ENCODE measurements at places on chromosomes 1 and 21.

- peak; percentile 51 for DNase-seq
These were observed 20.9 kb upstream of the PDXK start for GRCh38 chr21:43697758-43698643.

DNA sequence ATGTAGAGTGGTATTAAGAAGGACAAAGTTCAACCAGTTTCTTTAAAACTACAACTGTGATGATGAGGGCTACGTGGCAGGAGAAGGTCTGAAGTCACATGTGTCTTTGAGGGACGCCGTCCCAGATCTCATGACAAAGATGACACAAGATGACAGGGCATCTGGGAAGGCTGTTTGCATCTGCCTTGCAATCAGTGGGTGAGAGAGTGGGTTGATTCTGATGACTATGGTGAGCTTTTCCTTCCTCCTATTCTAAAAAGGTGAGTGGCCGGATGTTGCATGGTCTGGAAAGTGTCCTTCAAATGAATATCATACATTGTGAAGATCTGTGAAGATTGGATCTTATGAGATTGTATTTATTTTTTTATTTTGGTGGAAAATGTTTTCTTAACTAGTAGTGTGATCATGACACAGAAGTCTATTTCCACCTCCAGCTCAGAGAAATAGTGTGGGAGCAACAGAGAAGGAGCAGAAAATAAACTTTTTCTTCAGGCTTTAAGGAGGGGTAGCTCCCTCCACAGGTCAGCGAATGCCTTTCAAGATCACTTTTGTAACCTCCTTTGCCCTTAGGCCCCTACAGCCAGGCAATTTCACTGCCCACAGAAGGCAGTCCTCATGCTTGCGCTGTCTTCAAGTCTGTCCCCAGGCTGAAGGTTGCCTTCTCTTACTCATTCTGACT is 76.0 kb upstream of the ATF3 start:
- DNase-seq: no peak

DNA sequence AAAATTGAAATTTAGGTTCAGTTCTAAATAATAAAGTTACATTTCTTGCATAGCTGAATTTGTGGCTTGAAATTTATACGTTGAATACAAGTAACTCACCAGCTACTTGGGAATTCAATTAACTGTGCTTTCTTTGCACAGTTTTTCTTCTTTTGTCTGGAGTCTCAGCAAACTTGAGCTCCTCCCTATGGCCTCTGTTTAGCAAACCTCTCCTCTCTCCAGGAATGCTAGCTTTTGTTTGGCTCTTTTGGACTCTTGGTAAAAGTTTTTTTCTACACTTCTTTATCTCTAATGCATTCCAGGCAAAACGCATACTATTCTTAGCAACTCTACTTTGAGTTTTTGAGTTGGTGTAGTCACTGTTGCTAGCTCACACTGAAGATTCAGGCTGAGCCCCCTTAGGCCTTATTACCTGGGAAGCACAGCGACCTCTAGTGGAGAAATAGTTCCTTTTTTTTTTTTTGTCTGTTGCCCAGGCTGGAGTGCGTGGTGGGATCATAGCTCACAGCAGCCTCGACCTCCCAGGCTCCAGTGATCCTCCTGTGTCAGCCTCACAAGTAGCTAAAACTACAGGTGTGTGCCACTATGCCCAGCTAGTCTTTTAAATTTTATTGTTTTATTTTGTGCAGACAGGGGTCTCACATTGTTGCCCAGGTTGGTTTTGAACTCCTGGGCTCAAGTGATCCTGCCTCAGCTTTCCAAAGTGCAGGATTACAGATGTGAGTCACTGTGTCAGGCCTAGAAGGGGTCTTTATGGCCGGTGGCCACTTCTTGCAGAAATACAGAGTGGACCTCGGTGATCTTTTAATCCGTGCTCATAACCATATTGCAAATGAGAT is 61.7 kb downstream of the CASQ2 start:
- peak; percentile 62 for DNase-seq

- DNase-seq: no peak
These were observed 42.0 kb downstream of the S1PR1 start for GRCh38 chr1:101278845-101279244.

DNA sequence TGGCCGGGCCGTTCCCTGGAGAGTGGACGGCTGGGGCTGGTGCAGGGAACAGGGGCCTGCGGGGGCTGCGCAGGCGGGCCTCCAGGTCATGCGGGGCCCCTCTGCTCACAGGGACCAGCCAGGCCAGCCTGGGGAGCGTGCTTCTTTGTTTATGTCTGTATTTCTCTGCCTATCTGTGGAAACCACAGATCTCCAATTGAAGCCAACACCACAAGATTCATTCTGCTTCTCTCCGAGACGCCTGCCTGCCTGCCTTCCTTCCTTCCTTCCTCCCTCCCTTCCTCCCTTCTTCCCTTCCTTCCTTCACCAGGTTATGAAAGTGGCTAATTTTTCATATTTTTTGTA is 39.9 kb upstream of the HMGN1 start:
- no peak for DNase-seq
